Muscle of back (tissue), 13 donors: ENCODE measurements at places on chromosomes 16 and 17. TPM values are rescaled to one million over a fixed set of nuclear protein-coding genes. Genes with fewer than 3 reads are reported as not detected.

Gene ANKRD40CL
- polyA plus RNA-seq: 0.18 TPM

Gene CPD
- polyA plus RNA-seq: 30.8 TPM

Gene KRTAP16-1
- polyA plus RNA-seq: not detected

Gene CD7
- 0.98 TPM for polyA plus RNA-seq

Gene ABI3
- polyA plus RNA-seq: 4.1 TPM

Gene CEP131
- polyA plus RNA-seq: 10.6 TPM

Gene CLEC19A
- not detected for polyA plus RNA-seq

Gene METRN
- 23.4 TPM for polyA plus RNA-seq

Gene ALOX15
- polyA plus RNA-seq: 0.89 TPM

Gene PNMT
- polyA plus RNA-seq: 3.0 TPM

Gene EPX
- polyA plus RNA-seq: 0.63 TPM

Gene KRTAP2-2
- not detected for polyA plus RNA-seq

Gene KRTAP3-3
- not detected for polyA plus RNA-seq

Gene WNK4
- 1.3 TPM for polyA plus RNA-seq

Gene TBCD
- polyA plus RNA-seq: 59.0 TPM

Gene EVPL
- 0.16 TPM for polyA plus RNA-seq

Gene KRT24
- polyA plus RNA-seq: not detected

Gene SLC5A11
- polyA plus RNA-seq: 0.26 TPM

Gene NLRC3
- polyA plus RNA-seq: 0.82 TPM

Gene OR1F1
- polyA plus RNA-seq: not detected

Gene P2RX1
- polyA plus RNA-seq: 2.5 TPM

Gene SHISA9
- 0.21 TPM for polyA plus RNA-seq

Gene CORO6
- 74.5 TPM for polyA plus RNA-seq

Gene ASPA
- 6.2 TPM for polyA plus RNA-seq

Gene PIK3R5
- polyA plus RNA-seq: 1.9 TPM

Gene TACO1
- 16.3 TPM for polyA plus RNA-seq

Gene TRIM37
- 12.1 TPM for polyA plus RNA-seq

Gene WNT9B
- 0.27 TPM for polyA plus RNA-seq

Gene UTS2R
- 5.2 TPM for polyA plus RNA-seq

Gene CDH13
- polyA plus RNA-seq: 37.2 TPM

Gene OR4D1
- not detected for polyA plus RNA-seq

Gene CTRB2
- not detected for polyA plus RNA-seq

Gene MT4
- not detected for polyA plus RNA-seq

Gene MYH11
- polyA plus RNA-seq: 12.2 TPM

Gene LRRC3C
- polyA plus RNA-seq: not detected

Gene KRTAP9-8
- polyA plus RNA-seq: not detected

Gene CDH5
- polyA plus RNA-seq: 99.8 TPM

Gene HAGHL
- polyA plus RNA-seq: 1.8 TPM
